ENCODE measurements at places on chromosomes 6 and 20.

DNA sequence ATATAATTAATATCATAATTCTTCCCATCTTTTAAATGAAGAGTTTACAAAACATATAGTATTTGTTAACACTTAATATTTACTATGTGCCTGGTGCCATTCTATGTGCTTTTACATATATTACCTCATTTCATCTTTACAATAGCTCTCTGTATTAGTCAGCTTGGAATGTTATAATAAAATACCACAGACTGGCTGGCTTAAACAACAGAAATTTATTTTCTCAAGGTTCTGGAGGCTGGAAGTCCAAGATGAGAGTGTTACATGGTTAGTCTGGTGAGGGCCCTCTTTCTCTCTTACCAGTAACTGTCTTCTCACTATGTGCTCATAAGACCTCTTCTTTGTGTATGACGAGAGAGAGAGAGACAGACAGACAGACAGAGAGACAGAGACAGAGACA, 110.2 kb downstream of the NKAIN2 start:
- H3K4me3 ChIP-seq = no peak overlapping the region
- no peaks in the 10 kb centered on the region for H3K36me3 ChIP-seq
- no peaks in the 10 kb centered on the region for H3K27me3 ChIP-seq
- H3K27ac ChIP-seq = no peak overlapping the region
- no peaks in the 10 kb centered on the region for H3K4me1 ChIP-seq

- H3K36me3 ChIP-seq = no peaks in the 10 kb centered on the region
- H3K4me3 ChIP-seq = no peak overlapping the region
- H3K27ac ChIP-seq = no peak overlapping the region
These were observed 12.0 kb upstream of the BPI start for GRCh38 chr20:38291966-38292365.

DNA sequence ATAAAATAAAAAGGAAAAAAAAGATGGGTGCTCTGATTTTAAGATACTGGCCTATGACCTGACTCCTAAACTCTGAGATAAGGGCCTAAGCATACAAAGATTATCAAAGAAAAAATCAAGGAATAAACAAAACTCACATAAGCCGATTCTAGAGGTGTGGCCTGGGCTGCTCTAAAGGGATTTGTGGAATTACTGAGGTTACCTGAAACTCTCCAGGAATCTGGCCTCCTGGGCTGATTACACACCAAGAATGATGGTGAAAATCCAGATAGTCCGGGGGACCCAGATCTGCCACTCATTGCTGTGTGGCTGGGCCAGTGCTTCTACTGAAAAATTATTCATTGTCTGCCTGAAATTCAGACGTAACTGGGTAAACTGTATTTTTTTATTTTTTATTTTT, 122.7 kb upstream of the RNF24 start:
- DNase-seq = no peak
- H3K36me3 ChIP-seq = no peaks in the 10 kb centered on the region
- no peaks in the 10 kb centered on the region for H3K27me3 ChIP-seq
- H3K4me3 ChIP-seq = no peak overlapping the region
- peaks cover 32% of the 10 kb centered on the region for H3K4me1 ChIP-seq

GRCh38 chr6:76984572-76984971, 478.7 kb downstream of the HTR1B start:
- no peaks in the 10 kb centered on the region for H3K27me3 ChIP-seq
- DNase-seq = no peak
- no peaks in the 10 kb centered on the region for H3K36me3 ChIP-seq
- no peak overlapping the region for H3K4me3 ChIP-seq

GRCh38 chr6:136103763-136104311, 146.3 kb downstream of the MTFR2 start:
- H3K27ac ChIP-seq = no peak overlapping the region
- H3K4me3 ChIP-seq = no peak overlapping the region
- peaks cover 1% of the 10 kb centered on the region for H3K27me3 ChIP-seq

Data from activated CD4-positive, alpha-beta T cell treated with anti-CD3 and anti-CD28 coated beads, Interleukin-2, amount 10 ng/mL, durations not matched to agents 24 days and 14 days (primary cell).